ENCODE measurements at places on chromosomes 1 and 21. TPM values are rescaled to one million over a fixed set of nuclear protein-coding genes. Genes with fewer than 3 reads are reported as not detected.
A peak's percentile ranks its signal among the peaks of the same experiment; 100 is the strongest.

Gene CFHR1
- total RNA-seq = 0.50 TPM

Gene DNAJC6
- total RNA-seq = under 0.01 TPM

Gene PPOX
- 9.2 TPM for total RNA-seq

Gene AUNIP
- 0.33 TPM for total RNA-seq

Gene ATP6V1G3
- not detected for total RNA-seq

Gene ARV1
- 16.8 TPM for total RNA-seq

Gene GJA8
- total RNA-seq = not detected

DNA sequence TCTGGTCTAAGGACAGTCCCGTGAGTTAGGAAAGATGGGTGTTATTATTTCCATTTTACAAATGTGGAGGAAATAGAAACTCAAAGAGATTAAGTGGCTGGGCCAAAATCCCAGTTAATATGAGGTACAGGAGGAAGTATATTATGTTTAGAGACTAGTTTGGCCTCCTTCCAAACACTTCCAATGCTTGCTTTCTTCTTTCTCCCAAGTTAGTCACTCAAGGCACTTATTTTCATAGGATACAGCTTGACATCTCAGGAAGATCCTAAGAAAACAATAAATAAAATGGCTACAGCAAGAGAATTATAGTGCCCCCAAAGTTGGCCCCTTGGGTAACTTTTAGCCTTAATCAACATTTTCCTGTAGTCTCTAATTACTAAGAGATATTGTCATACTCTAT, 47.5 kb upstream of the IPO9 start:
- DNase-seq = peak; percentile 46

DNA sequence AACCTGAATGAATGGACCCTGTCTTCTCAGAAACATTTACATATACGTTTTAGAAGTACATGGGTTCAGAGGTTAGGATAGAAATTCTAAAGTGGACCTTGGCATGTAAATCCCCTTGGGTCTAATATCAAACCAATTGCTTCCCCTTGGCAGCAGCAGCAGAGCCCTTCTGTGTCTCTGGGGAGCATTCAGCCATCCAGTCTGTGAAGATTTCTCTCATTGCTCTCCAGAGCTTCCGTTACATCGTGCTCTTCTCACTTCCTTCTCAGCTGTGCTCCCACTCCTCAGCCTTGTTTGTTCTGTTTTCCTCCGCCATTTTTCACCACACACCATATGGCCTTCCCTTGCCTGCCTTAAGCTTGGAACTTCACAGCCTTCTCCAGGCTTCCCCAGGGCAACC, 61.5 kb upstream of the ATP1B1 start:
- no peak for DNase-seq

DNA sequence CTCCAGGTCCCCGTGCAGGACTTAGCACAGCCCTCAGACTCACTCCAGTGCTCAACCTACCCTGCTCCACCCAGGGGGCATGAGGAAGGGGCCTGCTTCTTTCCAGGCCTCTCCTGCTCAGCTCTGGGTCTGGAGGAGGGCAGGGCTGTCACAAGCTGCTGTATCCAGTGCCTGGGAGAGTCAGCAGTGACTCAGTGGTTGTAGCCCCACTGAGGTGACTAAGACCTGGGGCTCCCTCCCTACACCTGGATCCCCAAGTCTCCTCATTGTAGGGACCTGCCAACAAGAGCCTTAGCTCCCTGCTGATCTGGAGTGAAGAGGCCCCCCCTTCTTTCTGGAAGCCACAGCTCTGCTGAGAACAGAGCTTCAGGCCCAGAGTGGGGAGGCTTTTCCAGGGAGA, 36.1 kb upstream of the FAM131C start:
- no peak for DNase-seq

GRCh38 chr1:246197076-246197475, 310.0 kb downstream of the SMYD3 start:
- no peak for DNase-seq

DNA sequence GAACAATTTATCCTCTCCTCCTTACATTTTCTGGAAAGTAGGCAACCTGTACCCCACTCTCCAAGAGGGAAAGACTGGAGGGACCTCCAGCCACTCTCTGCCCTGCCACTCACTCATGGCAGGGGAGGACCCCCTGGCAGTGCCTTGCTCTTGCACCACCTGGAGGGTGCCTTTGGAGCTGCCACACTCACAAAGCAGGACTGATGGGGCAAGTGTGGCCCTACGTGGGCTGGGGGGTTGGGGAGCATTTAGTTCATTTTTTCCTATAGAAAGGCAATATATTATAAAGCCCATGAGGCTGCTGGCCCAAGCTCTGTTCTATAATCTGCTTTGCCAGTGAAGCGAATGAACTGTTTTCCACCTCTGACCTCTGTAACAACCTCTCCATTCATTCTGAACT, 50.3 kb downstream of the GPR161 start:
- DNase-seq = no peak

- peak; percentile 39 for DNase-seq
These were observed 1.3 kb downstream of the CERS2 start for GRCh38 chr1:150973258-150973835.

DNA sequence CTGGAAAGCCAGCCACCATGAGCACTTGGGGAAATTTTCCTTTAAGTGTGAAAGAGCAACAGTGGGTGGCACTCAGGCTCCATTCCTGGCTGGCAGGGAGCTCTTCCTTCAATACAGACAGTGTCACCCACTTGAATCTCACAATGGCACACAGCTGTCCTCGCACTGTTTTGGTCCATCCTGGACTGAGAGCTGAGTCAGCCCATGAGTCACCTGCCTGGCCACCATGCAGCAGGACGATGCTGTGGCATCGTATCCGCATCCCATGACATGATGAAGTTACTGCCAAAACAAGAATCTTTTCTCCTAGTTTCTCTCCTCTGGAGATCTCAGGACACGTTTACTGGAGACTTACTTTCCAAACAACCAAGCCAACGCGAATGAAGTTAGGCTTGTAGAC, 6.0 kb downstream of the TMPRSS2 start:
- peak; percentile 20 for DNase-seq

DNA sequence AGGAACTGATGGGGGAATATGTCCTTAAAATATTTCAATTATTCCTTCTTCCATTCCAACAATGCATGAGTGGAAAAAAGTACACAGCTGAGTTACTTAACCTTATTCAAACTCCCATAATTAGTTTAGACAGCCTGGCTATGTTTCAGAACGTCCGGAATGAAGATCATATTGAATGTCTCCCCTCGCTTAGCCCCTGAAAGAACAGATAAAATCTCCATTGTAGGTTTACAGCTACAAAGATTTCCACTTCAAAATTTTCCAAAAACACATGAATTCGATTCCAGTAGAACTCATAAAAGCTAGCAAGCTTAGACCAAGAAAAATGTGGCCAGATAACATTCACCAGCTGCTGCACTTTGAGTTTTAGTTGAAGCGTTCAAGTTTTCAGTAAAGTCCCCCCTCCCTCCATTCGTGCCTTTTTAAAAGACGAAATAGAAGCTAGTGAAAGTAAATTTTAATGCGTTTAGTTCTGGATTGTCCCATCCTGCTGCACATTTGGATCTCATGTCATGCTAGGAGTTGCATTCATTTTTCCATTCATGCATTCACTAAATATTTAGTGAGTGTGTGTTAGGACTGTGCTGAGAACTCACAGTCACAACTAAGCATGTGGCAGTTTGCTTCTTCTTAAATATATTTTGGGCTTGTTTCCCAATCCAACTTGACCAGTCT, 29.4 kb upstream of the SSX2IP start:
- DNase-seq = no peak

DNA sequence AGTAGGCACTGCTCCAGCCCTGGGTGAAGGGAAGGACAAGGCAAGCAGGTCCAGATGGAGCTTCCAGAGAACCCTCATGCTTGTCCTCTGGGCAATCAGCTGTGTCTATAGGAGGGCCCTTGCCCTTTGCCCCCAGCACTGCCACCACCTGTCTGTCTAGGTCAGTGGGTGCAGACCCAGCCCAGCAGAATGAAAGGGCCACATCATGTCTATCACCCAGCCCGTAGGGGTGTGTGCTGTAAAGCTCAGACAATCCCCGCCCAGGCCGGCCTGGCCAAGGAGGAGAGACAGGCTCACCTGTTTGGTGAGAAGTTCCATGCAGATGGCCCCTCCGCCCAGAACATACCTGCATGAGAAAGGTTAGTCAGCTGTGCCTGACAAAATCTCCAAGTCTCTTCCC, 7.0 kb downstream of the UBE2Q1 start:
- no peak for DNase-seq

GRCh38 chr1:109371341-109371739, 26.4 kb downstream of the SORT1 start:
- peak; percentile 77 for DNase-seq

DNA sequence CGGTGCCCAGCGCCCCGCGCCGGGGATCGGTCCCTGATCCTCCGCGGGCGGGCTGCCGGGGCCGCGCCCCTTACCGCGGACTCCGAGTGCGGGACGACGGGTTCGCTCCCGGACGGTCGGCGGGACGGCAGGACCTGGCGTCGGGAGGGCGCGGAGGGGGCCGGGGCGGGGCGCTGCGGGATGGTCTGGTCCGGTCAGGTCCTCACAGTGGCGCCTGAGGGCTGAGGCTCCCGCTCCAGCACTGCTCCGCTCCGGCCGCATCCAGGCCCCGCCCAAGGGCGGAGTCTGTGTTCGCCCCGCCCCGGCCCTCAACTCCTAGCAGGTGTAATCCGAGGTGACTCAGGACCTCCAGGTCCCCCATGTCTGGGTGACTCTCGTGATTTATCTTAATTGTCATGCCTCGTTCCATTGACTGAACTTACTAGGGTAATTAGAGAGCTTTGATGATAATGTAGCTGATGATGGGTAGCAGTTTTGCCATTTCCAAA, at the start of gene RAB3B:
Gene RAB3B, minus strand, starts transcription at position 223 of the 488 bp plus-strand sequence. CDS start 13,583 bp downstream, outside the sequence.
- peak; percentile 56 for DNase-seq

GRCh38 chr1:63662056-63662836, 69.0 kb downstream of the PGM1 start:
- peak; percentile 87 for DNase-seq

GRCh38 chr1:13651279-13651678, 48.7 kb upstream of the PRDM2 start:
- peak; percentile 17 for DNase-seq

GRCh38 chr1:98898940-98899339, 105.7 kb downstream of the PLPPR5 start:
- no peak for DNase-seq
